Stimulated activated CD4-positive, alpha-beta T cell treated with anti-CD3 and anti-CD28 coated beads, Interleukin-12 subunit alpha, Interleukin-12 subunit beta, amount 100 ng/mL, for 48 hours (primary cell): ENCODE measurements at places on chromosomes 7 and 10.

- no peak for DNase-seq
Measured at GRCh38 chr10:114352653-114353298, 51.5 kb downstream of the AFAP1L2 start.

DNA sequence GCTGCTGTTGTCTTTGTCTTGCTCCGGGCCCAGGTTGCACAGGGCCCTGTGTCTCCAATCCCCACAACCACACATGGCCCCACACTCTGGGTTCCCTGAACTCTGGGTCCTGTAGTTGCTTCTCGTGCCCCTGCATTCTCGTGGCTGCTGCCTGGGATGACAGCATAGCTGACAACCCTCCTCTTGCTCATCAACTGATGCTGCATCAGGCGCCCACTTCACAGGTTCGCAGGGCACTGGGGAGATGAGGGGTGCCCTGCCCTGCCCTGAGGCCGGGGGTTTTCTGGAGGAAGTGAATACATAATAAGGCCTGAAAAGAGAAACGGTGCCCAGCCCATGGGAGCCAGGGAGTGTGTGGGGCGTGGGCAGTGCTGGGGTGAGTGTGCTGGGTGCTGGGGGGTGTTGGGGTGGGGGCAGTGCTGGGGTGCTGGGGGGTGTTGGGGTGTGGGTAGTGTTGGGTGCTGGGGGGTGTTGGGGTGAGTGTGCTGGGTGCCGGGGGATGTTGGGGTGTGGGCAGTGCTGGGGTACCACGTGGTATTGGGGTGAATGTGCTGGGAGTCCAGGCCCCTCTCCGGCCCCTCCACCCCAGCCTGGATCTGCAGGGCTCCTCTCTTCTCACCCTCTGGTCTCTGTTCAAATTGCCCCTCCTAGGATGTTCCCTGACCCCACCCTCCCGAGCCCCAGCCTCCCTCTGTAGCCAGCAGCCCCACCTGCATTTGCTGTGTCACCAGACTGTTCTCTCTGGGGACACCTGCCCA lies 2.0 kb upstream of the MTG1 start:
- DNase-seq = no peak

GRCh38 chr10:1182280-1183032 lies 126.3 kb downstream of the WDR37 start:
- no peak for DNase-seq

- DNase-seq = no peak
Measured at GRCh38 chr7:50656141-50656895, 91.1 kb upstream of the DDC start.

DNA sequence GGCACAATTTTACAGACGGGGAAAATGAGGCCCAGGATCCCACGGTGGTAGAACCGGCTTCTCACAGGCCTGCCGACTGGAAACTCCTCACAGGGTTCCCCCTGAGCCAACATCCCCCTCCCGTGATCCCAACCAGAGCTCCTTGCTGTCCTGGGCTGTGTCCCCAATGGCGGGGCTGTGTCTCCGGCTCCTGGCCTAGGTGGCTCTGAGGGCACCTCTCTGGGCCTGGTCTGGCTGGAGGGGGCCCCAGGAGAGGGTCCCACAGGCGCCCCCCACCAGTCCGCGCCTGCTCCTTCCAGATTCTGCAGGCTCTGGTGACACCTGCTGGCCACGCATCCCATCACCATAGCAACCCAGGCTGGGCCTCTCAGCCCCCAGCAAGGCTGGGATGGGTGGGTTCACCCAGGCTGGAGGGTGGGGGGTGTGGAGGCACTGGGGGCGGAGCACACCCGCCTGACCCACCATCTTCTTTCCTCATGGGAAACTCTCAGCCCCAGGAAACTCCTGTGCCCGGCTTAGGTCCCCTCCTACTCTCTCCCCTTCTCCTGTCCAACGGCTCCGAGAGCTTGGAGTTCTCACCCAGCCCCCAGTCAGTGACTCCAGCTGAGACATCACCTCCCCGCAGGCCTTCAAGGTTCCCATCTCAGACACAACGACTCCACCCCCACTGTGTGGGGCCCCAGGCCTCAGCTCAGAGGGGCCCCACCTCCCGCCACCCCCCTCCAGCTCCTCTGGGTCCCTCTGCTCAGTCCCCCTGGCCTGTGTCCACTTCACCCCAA lies 27.1 kb upstream of the TNRC18 start:
- no peak for DNase-seq

DNA sequence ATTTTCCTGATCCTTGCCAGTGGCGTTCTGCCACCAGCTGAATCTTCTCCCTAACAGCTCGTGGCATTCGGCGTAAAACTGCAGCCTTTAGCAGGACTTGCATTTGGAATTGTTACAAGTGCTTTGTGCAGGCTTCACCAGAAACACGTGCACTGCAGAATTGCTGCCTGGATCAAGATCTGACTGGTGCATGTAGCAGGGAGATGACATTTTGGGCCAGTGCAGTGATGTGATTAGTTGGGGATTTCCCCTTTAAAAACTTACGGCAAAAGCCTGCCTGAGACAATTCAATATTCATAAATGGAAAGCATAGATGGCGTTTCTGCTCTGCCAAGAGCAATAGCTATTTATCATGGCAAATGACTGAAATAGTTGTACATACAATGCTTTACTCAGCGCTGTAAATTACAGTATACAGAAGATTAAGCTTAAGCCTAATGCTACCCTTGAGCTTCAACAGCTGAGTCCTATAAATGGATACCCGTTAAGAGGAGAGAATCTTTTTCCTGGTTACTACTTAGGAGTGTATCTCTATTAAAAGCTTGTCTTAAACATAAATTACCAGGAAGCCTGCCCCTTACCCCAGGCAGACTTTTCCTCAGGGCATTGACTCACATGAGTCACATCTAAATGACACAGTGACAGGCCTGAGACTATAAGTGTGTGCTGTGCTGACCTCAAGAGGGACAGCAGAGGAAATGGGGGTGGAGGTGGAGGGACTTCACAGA lies 106.3 kb downstream of the ATXN7L1 start:
- DNase-seq = no peak

- no peak for DNase-seq
Measured at GRCh38 chr10:131620314-131620713, 280.5 kb upstream of the PPP2R2D start.
